ENCODE measurements at places on chromosomes 5 and 9.

DNA sequence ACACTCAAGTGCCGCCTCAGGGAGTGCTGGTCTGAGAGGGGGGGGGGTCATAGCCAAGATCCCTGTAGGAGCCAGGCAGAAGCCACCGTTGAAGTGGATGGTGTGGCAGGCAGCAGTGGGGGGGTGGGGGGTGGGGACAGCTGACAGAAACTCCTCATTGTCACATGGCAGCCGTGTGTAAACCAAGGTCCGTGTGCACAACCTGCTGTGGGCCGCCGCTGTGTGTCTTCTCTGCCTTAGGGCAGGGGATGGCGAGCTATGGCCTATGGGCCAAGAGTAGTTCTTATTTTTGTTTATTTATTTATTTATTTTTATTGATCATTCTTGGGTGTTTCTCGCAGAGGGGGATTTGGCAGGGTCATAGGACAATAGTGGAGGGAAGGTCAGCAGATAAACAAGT, 13.4 kb downstream of the SQSTM1 start:
- no peak for DNase-seq

DNA sequence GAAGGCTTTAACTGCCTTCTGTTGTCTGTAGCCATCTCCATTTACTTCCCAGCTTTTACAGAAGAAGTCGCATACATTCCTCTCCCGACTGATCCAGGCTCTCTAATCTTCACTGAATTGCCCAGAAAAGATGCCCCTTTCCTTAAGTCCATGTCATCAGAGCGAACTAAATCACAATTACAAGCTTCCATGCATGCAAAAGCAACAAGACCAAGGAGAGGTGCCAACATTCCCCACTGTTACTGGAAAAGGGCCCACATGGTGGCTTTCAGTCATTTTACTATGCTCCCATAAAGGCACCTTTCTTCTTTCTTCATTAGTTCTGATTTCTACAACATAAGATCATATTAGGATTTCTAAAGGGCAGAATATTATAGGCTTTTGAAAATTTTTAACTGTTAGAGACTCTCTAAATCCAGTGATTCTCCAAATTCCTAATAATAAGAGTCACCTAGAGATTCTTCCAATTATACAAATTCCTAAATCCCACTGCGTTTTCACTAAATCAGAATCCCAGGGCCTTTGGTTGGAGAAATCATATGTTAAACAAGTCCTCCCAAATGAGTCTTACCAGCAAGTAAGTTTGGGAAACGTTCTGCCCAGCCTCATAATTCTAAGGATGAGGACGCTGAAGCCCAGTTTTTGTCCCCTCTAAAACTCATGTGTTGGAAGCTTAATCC, 17.0 kb upstream of the ZFR start:
- peak; percentile 21 for DNase-seq

GRCh38 chr9:115289757-115290208, 171.8 kb upstream of the TNC start:
- no peak for DNase-seq

DNA sequence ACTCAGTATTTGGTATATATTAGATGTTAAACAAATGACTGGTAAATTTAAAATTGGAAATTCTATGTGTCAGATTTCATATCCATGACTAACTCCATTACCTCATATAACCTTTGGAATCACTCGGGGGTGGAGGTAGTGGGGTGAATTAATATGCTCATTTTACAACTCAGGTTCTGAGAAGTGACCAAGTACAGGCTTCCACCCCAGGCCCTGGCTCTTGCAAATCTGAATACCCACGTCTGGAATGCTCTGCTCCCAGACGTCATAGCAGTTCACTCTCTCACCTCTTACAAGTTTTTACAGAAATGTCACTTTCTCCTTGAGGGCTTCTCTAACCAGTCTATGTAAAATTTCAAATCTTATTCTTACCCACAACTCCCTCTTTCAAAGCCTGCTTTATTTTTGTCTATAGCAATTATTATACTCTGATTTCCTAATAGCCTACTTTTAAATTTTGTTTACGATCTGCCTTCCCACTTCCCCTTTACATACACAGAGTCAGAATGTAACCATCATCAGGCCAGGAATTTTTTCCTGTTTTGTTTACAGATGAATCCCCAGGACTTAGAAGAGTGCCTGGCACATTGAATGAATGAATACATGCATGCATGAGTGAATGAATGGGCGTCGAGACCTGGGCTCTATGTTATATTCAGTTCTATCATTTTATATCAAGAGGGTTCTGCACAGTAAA, 134.1 kb upstream of the IFNE start:
- peak; percentile 77 for DNase-seq

DNA sequence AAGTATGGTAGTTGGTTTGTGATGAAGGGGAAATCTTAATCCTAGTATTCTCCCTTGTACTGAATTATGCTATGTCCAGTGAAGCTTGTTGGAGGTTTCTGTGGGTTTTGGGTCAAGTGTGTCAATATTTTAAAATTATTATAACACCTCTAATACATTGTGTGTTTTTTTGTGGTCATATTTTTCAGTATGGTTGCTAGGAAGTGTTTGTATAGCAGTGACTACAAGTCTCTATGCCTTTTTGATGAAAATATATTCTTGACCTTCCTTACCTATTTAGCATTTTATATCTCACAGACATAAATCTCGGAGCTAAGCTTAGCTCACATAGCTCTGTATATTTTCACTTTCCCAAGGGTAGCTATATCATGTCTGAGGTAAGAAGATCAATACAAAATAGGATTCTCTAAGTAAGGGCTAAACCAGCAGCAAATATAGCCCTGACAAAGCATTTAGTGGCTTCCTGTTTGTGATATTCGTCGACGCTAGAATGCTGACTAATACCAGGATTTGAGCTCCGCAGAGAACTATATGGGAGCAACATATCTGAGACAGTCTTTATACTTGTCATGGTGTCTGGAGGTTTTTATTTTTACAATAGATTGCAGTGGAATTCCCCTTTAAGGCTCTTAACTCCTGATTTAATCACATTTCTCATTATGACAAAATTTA, 82.3 kb downstream of the MACIR start:
- no peak for DNase-seq

DNA sequence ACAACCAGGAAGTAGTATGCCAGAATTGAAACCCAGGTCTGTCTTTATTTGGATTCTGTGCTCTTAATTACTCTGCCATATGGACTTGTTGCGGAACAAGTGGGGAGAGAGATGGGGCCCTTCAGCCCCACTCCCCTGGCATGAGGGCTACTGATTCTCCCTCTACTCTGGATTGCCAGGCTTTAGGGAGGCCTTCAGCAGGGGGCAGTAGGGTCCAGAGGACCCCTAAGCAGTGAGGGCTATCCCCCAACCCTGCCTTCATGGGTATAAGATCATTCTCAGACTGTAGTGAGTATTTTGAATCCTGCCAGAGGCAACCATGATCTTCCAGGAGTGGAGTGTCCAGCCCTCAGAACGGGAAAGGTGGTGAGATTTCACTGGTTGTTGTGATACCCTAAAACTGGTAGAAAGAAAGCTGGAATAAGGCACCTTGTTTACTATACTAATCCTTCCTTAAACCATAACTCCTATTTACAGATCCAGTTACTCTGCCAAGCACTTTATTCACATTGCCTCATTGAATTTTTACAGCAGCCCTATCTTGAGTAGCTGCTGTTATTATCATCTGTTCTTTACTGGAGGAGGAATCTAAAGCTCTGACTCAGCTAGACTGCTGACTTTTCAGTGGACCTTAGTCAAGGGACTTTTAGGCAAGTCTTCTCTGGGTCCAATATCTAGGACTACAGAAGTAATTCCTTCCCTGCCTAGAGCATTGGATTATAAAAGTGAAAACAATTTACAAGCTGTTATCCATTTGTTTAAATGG, 31.3 kb upstream of the LARP1 start:
- peak; percentile 29 for DNase-seq

DNA sequence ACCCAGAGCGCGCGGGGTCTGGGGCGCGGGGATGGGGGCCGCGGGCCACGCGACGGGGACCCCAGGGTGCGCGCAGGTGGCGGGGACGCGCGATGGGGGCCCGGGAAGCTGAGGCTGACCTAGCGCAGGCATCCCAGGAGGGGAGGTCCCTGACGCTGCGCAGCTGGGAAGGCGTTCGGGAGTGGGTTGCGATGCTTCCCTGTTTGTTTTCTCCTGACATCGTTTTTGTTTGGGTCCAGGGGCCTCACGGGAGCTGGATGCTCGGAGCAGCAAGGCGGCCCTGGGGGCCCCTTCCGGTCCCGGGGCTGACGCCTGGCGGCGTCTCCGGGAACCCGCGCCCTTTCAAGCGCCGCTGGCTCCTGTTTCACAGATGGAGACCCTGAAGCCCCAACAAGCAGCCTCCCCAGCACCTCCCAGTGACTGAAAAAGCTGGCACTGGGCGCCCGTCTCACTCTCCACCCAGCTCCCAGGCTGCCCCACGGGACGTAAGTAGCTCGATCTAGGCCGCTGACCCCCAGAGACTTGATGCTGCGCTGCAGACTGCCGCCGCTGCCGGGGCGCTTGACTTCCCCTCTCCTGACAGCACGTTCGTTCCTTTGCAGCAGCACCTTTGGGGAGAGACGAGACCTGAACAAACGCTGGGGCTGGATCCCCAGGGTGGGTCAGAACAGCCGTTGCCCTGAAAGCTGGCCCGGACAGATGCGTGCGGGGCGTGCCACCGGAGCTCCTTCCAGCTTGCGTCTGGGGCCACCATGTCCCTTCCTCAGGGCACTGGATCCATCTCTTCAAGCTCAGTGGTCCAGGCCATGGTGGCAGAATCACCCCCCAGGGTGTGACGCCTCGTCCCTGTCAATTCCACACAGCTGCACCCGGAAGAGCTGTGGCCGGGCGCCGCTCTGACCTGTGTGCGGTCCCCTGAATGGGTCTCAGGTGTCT, 593 bp downstream of the BRD3OS start:
- peak; percentile 40 for DNase-seq

DNA sequence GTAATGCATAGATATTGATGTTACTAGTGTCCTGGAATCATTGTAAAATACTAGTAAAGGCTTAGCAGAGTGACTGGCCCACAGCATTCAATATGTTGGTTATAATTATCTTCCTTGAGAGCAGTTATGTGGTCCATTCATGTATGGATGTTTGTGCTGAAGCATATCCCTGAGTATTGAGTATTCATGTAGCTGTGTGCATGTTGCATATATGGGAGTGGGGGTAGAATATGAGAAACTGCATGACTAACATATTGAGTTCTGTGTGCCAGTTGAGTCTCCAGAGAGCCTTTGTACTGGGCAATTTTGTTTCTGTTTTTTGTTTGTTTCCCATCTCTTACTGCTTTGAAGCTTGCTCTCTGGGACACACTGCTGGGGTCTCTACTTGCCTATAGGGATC, 222.7 kb upstream of the TRIM32 start:
- no peak for DNase-seq

DNA sequence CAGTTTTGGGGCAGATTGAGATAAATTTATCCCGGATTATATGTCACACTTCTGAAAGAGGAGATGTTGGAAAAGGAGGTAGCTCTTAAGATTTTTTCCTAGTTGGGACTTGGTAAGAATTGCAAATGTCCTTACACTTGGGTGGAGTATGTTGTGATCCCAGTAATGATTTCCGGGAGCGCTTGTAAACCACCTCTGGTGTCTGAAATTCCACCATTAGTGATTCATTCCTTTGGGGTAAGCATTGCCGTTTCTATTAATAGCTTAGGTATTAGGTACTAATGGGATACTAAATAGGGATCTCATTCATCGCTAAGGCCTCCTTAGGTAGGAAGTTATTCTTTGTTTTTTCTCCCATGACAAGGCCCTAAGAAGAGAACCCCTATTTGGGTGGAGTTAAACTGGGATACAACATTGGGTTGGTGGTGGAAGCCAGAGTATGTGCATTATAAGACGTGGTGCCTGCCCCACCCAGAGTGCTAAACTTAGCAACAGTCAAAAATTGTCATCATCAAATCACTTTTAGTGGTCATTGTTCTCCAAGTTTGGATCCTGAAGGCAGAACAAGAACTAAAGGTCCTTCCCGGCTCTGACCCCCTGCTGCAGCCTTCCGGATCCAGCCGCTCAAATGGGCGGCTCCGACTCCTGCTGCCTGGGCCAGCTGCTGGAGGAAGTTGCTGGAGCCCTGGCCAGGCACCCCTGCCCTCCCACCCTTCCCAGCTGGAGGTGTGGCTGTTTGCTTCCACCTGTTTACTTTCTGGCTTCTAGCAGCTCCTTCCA, 31.7 kb upstream of the DAB2IP start:
- no peak for DNase-seq

DNA sequence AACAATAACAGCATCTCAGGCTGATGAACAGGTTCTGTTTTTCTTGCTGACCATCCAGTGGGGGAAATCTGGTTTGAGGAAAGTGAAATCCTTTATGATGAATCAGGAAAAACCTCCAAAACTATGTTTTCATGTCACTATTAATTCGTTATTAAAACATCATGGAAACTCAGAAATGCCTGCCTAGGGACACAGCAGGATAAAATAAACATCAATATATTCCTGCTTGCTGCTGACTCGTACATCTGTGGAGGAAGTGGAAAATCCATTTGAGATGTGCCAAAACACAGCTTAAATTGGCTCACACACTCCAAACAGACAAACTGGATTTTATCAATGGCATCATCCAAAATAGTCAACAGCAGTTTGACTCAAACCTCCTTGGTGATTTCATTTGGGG, 53.0 kb downstream of the TEK start:
- peak; percentile 19 for DNase-seq

- no peak for DNase-seq
These were observed 23.1 kb upstream of the SMAD5 start for GRCh38 chr5:136109453-136110135.

GRCh38 chr9:78406146-78406545, 109.2 kb downstream of the PSAT1 start:
- no peak for DNase-seq

Data from AG08395 (cell line).